ENCODE measurements at places on chromosomes 7 and 10.

DNA sequence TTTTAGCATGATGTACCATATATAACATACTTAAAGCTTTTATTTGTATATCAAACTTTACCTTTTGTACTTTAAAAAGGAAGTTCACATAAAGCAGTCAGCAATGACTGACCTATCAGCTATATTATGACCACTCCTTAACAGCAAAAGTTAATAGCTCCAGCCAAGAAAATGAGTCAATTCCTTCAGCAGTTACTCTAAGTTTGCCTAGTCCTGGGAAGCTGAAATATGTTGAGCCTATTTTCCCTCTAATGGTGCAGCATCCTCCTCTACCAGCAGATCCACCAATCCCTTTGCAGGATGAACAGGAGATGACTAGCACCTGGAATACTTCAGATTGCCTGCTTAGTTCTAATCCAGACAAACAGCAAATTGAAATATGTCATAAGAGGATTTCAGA lies 64.2 kb downstream of the CUL2 start:
- DNase-seq, result peak; percentile 40

DNA sequence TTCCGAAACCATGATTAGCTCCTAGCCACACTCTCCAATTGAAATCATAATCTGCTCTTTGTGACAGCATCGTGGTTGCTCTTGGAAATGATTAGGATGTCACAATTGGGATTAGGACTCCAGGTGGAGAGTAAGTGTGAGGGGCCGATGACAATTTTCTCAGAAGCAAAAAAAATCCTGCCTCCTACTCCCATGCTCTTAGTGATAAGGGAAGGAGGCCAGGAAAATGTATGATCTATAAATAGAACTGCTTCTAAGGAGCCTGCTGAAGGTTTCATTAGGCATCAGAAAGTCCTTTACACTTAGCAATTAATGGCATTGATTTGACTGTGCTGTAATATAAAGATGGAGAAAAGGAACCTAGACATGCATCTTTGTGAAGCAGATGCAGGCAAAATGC lies 226.3 kb upstream of the AGK start:
- no peak for DNase-seq

GRCh38 chr10:18368273-18368672 lies 228.0 kb downstream of the CACNB2 start:
- DNase-seq, result no peak

DNA sequence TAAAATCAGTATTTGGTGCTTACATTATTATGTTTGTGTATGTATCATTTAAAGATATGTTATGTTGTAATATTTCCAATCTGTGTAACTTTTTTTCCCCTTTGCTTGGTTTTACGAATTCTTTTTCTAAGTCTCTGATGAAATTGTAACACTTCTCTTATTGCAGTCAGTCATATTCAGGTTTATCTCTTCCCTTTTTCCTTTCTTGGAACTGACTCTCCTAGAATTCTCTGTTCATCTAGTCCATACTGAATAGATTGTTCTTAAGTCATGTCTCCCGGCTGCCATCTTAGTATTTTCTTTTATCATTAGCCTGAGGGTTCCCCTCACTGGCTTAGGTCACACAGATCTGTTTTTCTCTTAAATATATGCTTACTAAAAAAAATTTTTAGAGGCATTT lies 44.6 kb downstream of the PHTF2 start:
- DNase-seq, result no peak

- no peak for DNase-seq
Observed at GRCh38 chr10:84542522-84543490, 214.4 kb downstream of the CCSER2 start.

GRCh38 chr7:69276011-69276729 lies 322.1 kb upstream of the AUTS2 start:
- DNase-seq, result no peak

GRCh38 chr7:23863209-23863787 lies 153.3 kb downstream of the STK31 start:
- peak; percentile 53 for DNase-seq

- peak; percentile 39 for DNase-seq
Observed at GRCh38 chr10:24947304-24948097, 4.9 kb downstream of the PRTFDC1 start.

DNA sequence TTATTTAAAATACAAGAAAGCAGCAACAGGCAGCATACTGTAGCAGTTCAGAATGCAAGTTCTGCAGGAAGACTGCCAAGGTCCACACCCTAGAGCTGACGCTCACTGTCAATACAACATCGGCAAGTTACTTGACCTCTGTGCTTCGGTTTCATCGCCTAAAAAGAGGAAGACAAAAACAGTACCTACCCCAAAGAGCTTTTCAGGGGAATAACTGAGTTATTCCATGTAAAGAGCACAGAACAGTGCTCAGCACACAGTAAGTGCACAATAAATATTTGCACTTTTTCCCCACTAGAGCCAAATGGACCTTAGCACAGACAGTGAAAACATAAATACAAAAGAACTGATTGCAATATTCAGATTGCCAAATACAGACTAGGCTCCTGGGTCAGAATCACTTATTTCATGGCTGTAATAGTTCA lies 88.6 kb downstream of the USP6NL start:
- no peak for DNase-seq

GRCh38 chr7:126690848-126691751 lies 561.6 kb downstream of the GRM8 start:
- no peak for DNase-seq

- DNase-seq, result no peak
Observed at GRCh38 chr10:115047705-115048104, 45.5 kb upstream of the ATRNL1 start.

GRCh38 chr10:78543031-78543748 lies 509.5 kb downstream of the RPS24 start:
- no peak for DNase-seq

DNA sequence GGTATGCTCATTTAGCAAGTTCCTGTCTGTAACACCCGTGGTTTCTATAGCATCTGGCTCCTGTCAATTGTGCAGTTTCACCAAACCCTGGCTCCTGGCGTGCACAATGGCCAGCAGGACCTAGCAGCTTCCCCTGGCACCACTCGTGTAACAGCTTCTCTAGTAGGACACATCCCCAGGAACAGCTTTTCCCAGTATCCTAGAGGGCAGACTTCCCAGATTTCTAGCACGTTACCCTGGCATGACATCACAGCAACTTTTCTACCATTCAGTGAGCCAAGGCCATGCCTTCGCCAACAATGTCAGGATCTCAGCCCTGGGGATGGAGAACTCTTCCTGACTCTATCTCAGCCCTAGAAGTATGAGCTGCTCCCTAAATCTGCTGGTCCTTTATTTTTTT lies 6.5 kb downstream of the YME1L1 start:
- no peak for DNase-seq

- DNase-seq, result no peak
Observed at GRCh38 chr10:100999742-101000126, at the start of gene LZTS2. Gene LZTS2, plus strand, starts transcription at chr10:100999808. Its CDS starts 2,731 bp downstream, at chr10:101002539.

- DNase-seq, result peak; percentile 59
Observed at GRCh38 chr7:5549096-5549763, 125.6 kb upstream of the TNRC18 start.

DNA sequence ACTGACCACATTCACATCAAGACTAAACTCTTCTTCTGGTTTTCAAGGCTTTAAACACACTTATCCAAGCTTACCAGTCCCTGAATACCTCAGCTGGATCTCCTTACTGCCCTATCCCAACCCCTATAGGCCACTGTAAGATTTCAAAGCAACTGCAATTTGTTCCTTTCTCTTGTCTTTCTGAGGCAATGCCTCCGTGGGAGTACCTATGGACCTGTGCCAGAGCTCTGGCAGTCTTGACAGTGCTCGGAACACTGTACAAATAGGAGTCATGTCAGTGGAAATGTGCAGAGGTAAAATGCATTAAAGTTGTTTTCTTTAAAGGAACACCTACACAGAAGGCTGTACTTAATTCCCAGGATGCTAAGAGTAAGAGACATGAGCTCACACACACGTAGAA lies 124.7 kb downstream of the CNOT4 start:
- DNase-seq, result no peak

DNA sequence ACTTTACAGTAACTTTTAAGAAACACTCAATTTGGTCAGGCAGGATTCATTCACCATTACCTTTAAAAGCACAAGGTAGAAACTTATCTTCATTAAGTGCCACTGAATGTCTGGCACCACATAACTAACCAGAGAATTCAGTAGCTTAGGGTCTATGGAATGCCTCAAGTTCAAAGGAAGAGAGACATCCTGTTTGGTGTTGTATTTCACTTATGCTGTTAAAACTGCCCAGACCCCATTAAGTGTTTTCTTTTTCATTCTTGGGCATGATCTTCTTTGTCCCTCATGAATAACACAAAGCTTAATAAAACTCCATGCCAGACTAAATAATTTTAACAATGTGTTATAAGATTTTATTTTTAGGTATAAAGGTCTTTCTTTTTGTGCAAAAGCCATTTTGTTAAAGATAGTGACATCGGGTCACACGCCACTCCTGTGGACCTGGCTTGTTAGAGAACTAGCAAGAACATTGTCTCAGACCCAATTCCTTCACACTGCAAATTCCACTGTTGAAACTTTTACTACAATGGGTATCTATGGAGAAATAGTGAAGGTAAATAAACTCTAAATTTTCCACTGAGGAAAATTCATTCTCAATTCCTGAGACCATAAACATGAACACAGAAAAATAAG lies 221.0 kb downstream of the TWIST1 start:
- DNase-seq, result no peak

GRCh38 chr7:4631380-4632179 lies 50.5 kb upstream of the FOXK1 start:
- DNase-seq, result peak; percentile 91

DNA sequence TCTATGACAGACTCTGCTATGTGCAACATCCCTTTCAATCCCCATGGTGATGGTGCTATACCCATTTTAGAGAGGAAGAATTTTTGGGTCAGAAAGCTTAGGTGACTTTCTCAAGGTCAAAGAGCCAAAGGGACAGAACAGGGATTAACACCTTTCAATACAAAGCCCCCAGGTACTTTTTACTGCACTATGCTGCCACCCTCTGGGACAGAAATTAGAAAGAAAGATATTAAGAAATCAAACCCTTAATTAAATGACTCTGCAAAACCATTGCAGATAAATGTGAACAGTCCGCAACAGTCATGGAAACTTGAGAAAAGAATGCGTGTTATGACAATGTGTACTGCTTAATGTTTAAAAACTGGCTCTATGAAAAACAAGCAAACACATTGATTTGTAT lies 673.7 kb downstream of the MAGI2 start:
- DNase-seq, result no peak

GRCh38 chr10:103766751-103767505 lies 88.4 kb downstream of the SH3PXD2A start:
- DNase-seq, result no peak

- DNase-seq, result no peak
Observed at GRCh38 chr10:553233-553632, 136.2 kb downstream of the DIP2C start.

- no peak for DNase-seq
Observed at GRCh38 chr7:133796782-133797745, 330.1 kb upstream of the LRGUK start.

DNA sequence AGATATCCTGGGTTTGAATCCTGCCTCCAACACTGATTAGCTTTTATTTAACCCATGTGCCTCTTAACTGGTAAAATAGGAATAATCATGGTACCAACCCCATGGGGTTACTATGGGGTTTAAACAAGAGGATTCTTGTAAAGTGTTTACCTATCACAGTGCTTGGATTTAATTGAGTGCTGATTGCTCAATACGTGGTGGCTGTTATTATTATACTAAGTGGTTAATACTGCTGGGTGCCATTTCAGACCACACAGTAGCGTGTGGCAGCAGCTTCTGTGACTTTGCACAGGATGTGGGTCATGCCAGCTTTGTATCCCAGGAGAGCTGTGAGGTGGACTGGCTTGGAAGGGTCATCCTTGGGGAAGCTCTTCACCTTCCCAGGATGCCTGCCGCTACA lies 177.2 kb downstream of the SEC23IP start:
- no peak for DNase-seq

DNA sequence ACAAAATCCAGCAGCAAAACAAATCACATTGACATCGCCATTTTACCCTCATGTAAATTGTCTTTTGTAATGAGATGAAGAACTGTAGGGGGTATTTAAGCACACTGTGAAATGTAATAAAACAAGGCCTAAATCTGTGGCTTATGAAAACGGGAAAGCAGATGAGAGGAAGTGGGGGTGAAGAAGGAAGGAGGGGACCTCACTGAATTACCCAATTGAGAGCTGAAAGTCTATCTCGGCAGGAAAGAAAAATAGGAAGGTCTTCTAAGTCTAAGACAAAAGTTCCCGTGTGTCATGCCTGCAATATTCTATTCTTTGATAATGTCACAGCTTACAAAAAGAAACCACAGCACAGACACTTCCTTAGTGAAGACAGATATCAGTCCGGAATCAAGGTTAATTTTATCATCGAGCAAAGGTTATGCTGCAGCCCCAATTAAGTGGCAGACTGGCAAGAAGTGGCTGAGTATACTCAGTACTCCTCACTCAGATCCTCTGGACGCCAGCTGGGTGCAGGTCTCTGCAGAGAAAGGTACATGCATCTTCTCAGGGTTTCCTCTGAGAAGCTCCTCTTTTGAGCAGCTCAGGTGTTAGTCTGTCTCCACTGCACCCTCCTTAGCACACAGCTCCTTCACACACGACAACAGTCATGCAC lies 239.7 kb downstream of the FANK1 start:
- DNase-seq, result no peak

DNA sequence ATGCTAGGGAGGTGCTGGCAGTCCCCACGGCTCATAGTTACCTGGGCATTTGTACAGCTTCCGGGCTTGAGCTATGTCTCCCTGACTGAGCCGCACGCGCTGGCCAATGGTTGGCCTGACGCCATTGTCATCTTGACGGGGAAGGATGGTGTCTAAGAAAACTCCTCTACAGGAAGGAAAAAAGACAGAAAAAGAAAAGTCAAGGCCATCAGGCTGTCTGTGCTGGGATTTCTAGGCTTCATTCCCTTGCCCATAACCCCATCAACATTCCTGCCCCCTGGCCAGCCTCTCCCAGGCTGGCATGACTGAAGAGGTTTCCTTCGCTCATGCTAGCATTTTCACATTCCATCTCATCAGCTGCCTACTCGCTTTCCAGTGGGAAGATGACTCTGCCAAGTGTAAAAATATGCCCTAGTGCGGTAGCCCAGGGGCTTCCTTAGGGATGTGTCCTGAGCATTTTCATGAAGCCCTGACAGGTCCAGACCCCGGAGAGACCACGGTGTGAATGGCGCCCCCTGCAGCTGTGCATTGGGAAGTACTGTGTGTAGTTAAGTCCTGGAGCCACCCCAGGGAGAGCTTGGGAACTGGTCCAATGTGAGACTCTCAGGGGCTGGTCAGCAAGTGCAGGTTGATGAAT lies 54.5 kb upstream of the OPALIN start:
- no peak for DNase-seq

DNA sequence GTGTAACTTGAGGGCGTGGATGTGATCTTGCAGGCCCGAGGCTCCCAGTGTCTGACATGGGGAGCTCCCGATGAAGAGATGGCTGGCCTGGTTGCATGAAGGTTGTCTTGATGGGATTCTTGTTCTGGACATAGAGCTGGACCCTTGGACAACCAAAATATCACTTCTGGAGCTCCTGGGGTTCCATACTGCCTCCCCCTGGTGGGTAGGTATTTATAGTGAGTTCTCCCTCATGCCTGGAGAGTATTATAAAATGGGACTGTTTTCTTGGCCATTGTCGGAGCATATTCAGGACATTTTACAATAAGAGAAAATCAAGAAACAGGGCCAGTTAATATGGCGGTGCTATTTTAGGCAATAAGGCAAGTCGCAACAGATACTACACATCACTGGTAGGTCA lies 32.6 kb upstream of the GIMAP8 start:
- no peak for DNase-seq
